ENCODE measurements at places on chromosomes 5 and 9. TPM values are rescaled to one million over a fixed set of nuclear protein-coding genes. Genes with fewer than 3 reads are reported as not detected.

The RAD50 gene
- polyA plus RNA-seq = 44.0 TPM

GRCh38 chr5:142316051-142316450 is 8.8 kb downstream of the SPRY4 start:
- peak; percentile 62 for DNase-seq

DNA sequence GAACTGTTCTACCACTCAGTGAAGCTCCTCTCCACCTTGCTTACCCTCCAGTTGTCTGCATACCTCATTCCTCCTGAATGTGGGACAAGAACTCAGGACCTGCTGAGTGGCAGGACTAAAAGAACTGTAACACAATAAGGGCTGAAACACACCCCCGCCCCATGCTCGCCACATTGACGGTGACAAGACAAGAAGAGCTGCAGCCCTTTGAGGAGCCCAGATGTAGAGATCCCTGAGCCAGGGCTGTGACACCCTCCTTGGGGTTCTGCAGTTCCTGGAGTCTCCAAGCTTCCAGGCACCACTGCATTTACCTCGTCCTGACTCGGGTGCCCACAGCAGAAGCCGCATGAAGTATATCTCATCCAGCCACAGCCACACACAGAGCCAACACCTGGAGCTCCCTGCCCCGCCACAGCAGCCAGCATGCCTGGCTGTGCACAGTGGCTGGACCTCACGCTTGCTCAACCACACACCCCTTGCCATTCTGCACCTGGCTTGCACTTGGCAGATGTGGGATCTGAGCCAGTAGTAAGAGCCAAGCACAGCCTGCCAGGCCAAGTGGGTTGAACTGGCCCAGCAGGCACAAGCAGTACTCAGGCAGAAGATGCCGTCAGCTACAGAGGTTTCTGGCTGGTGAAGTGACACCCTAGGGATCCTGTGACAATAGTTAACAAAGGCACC is 166.1 kb downstream of the RNF180 start:
- no peak for DNase-seq

GRCh38 chr5:616484-617039 is 4.4 kb downstream of the CEP72 start:
- DNase-seq = no peak

The NPM1 gene
- 566 TPM for polyA plus RNA-seq
